ENCODE measurements at places on chromosomes 12 and 14.

DNA sequence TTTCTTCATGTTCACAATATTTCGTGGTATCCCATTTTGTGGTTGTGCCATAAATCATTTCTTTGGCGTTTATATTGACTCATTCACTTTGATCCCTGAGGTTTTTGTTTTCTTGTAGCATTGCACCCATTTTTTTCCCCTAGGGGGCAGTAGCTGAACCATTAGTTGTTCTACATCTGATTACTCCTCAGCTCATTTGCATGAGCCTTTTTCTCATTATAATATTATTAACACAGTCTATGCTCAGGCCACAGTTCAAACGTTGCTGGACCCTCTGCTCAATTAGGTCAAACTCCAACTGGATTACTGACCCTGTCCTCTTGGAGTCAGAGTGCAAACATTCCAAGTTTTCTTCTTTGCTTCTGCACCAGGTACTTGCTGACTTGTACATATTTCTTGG is 475.4 kb upstream of the SEL1L start:
- DNase-seq: peak; percentile 7

DNA sequence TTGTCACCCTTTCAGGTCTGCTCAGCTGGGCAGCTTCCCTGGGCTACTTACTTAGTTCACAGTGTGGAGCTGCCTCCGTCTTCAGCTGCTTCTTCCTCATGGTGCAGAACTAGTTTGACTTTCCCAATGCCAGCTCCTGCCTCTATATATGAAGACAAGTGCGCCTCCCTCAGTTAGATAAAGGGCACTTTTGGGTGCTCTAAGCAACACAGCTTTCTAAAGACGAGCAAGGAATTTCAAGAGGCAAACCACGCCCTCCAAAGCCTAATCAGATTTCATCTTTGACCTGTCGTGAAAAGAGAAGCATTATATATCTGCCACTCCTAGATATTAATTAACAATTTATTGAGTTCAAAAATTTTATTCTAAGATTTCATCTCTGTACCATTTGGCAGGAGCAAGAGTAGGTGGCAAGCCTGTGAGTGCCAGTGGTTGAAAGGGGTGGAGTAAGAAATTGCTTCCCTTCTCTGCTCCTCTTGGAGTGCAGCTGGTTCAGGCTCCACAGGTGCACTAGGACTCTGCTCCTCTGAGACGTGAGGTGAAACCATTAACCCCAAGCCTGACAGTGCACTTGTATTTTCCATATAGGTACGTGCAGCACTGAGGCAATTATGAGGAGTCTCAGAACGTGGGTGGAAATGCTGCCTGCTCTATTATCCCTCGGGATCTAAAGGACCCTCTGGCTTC is 2.1 kb upstream of the SLC11A2 start:
- peak; percentile 64 for DNase-seq

- DNase-seq: peak; percentile 55
Observed at GRCh38 chr12:123983822-123984485, 10.9 kb downstream of the ZNF664 start.

- DNase-seq: no peak
Observed at GRCh38 chr12:79388011-79388410, 302.8 kb downstream of the PAWR start.

DNA sequence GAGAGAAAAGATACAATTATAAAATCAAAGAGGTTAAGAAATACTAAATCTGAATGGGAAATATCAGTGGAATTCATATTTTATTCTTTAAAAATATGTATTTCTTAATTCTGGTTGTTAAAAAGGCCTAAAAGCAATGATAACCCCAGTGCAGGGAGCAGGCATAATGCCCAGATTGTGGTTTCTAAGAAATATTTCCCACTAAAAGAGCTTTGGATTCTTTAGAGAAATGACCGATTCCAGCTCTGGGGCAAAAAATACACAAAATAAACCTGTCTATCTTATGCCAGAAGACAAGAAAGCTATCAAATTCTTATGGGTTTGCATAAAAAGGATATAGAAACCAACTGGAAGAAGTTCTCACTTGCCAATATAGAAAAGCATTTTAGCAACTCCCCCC is 71.6 kb downstream of the PDE6H start:
- no peak for DNase-seq

GRCh38 chr12:30826276-30826675 is 71.5 kb upstream of the CAPRIN2 start:
- no peak for DNase-seq

GRCh38 chr14:24285351-24285750 is 14.0 kb upstream of the RABGGTA start:
- no peak for DNase-seq

DNA sequence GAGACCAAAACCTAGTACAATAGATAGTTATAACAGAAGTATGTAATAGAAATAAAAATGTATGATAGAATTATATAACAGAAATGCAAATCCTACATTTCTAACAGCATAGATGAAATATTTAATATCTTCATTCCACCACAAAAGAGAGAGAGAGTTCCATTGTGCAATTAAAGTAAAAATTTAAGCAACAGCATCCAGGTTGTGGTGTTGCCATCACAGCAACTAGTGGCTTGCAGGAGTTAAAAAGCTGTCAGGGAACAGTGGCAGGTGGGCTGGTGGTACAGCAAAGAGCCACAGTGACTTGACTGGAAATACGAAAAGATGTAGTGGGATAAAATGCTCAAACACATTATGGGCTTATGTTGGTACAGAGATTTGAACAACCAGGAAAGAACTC is 57.1 kb upstream of the MDM1 start:
- no peak for DNase-seq

- no peak for DNase-seq
Observed at GRCh38 chr12:24356240-24356804, 406.9 kb upstream of the SOX5 start.

- no peak for DNase-seq
Observed at GRCh38 chr14:74988131-74988530, 14.6 kb upstream of the EIF2B2 start.

DNA sequence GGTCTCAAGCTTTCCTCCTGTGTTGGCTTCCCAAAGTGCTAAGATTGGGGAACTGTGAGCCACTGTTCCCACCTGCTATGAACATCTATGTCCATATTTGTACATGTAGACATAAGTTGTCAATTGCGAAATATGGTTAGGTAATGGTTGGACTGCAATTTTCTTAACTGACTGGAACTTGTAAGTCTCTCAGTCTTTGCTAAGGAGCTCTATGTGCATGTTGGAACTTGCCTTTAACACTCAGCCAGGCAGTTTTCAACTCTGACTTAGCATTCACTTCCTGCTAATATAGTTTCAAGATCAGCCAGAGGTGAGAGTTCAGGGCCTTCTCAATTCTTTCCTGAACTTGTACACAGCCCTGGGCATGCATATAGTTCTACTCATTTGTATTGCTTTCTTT is 44.5 kb upstream of the EEA1 start:
- peak; percentile 11 for DNase-seq

GRCh38 chr12:131229426-131230339 is 276.0 kb downstream of the ADGRD1 start:
- DNase-seq: no peak
